ENCODE measurements at places on chromosomes 16 and 17.

DNA sequence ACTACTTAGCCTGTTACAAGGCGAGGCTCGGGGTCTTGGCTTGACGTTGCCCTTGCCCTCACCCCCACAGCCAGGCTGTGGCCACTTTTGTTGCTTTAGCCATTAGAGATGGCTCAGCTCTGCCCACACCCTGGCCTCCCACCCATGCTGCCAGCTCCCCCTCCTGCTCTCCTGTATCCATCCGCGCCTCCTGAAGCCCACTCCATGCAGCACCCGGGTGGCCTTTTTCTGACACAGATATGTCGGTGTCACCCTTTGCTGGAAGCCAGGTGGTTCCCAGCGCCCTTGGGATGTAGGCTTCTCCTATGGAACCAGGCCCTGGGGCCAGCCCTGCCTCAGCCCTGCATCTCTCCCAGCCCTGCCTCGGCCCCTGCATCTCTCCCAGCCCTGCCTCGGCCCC lies 9.7 kb downstream of the TSC2 start:
- DNase-seq = no peak

DNA sequence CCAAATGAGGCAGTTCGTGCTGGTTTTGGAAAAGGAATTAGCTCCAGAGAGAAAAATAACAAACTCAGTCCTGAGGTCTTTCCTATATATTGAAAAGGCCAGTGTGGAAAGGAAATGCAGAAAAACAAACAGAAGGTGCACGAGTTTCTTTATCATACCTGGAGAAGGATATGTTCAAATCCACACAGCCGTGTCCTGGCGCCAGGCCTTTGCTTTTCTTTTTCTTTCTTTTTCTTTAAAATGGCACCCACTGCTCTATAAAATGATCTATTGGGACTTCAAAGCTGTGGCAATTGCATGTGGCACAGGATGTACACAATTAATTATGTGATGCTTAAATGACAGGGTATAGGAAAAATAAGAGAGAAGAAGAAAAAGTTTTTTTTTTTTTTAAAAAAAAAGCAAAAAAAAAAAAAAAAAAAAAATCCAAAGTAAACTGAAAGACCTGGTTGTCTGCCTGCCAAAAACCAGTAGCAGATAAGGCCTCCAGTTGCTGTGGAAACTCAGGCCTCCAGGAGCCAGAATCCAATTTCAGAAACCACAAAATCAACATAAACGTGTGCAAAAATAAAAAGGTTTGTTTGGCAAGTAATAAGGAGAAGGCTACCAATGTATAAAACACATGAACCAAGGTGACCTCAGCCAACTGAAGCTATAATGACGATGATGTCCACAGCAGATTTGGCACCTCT lies 957.6 kb upstream of the SOX9 start:
- DNase-seq = no peak

- no peak for DNase-seq
Observed at GRCh38 chr17:497241-498034, 144.8 kb upstream of the RPH3AL start.

GRCh38 chr17:72422204-72422504 lies 301.3 kb downstream of the SOX9 start:
- DNase-seq = no peak

DNA sequence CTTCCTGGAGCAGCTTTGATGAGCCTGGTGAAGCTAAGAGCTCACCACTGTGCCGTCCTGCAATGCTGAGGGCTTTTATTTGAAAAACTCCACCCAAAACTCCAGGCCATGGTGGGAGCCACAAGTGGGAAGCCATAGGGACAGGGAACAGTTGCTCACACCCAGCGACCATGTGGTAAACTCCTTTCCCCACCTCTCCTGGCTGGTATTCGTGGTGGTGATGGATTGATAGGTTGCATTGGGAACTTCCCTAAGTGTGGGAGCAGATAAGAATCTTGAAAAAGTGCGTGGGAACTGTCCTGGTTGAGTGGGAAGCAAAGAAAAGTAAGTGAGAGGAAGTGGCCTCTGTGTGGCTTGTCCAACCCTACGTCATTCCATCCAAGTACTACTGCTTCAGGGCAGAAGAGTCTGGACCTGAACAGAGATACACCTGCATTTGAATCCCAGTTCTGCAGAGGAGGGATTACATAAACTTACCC lies at the start of gene CCL1:
Gene CCL1 (minus strand): TSS at position 51 of the 479 bp plus-strand sequence. CDS start 72 bp downstream, outside the sequence.
- no peak for DNase-seq

DNA sequence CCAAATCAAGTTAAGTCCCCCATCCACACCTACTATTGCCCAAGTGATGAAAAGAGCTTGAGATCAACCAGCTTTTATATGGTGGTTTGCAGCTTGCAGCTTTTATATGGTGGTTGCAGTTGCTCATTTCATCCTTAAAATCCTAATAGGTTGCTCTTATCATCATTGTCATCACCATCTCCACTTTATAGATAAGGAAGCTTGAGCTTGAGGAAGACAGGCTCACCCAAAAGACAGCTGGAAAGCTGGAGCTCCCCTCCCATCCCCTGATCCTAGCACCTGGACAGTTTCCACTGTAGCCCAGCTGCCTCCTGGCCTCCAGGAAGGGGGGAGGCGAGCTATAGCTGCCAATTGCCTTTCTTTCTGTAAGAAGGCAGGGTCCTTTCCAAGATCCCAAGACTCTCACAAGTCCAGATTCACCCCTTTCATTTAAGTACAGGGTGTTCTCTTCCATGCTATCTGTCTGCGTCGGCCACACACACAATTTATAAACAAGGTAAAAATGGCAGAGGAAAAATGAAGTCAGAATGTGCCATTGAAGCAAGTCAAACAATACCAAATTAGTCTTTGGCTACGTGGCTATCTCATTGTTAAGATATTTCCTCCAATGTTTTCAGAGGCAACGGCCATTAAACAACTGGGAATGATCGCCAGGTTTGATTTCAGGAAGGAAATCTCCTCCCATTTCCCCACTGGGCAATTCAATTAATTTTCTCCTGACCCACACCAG lies 63.3 kb downstream of the PECAM1 start:
- DNase-seq = peak; percentile 82

DNA sequence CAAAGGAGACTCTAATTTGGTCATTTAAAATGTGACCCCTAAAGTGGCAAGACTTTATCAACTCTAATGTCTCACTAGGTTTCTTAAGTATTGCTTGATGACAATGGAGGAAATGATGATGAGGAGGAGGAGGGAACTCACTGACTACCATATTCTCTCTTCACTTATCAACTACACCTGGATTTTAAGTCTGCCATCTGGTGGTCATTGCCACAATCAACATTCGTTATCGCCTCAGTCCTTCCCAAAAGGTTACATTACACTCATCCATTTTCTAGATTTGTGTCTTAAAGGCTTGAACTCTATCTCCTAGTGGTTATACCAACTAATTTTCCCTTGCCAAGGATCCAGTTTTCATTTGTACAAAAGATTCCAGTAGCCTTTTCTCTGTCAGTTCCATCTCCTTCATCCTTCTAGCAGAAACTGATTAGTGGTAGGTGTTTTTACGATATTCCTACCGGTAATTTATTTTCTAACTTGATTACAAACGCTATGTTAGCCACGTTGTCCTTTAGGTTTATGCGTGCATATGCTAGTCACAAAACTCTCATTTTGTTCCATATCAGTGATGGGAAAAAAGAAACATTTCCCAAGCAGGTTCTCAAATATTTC lies 114.6 kb upstream of the NOG start:
- DNase-seq = no peak

GRCh38 chr17:67328026-67328425 lies 38.4 kb downstream of the PSMD12 start:
- no peak for DNase-seq

GRCh38 chr16:70715055-70715858 lies 29.4 kb upstream of the MTSS2 start:
- DNase-seq = peak; percentile 94

DNA sequence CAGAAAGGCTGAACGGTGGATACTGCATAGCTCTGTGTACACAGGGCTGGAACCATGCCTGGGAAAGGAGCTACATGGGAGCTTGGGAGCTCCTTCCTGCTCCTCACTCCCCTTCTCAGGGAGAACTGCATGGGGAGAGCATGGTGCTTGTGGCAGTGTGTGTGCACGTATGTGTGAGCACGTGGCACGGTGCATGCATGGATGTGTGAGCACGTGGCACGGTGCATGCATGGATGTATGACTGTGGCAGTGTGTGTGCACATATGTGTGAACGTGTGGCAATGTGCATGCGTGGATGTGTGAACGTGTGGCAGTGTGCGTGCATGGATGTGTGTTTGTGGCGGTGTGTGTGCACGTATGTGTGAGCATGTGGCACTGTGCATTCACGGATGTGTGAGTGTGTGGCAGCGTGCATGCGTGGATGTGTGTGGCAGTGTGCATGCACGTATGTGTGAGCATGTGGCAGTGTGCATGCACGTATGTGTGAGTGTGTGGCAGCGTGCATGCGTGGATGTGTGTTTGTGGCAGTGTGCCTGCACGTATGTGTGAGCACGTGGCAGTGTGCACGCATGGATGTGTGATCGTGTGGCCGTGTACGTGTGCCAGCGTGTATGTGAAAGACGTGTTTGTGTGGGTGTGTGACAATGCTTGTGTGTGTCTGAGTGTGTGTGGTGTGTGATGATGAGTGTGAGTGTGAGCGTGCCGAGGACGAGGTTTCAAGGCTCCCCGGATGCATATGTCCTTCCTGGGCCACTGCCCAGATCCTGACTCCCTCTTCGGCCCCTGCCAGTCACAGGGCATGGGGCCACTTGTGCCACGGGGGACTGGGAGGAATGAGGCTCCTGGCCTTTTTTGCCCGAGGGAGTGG lies 52.4 kb upstream of the JPH3 start:
- no peak for DNase-seq

GRCh38 chr17:17365476-17366110 lies 62.4 kb downstream of the NT5M start:
- no peak for DNase-seq

GRCh38 chr16:89481356-89481955 lies 8.9 kb downstream of the ANKRD11 start:
- no peak for DNase-seq

- no peak for DNase-seq
Observed at GRCh38 chr17:10613775-10614513, 43.2 kb downstream of the MYH3 start.

DNA sequence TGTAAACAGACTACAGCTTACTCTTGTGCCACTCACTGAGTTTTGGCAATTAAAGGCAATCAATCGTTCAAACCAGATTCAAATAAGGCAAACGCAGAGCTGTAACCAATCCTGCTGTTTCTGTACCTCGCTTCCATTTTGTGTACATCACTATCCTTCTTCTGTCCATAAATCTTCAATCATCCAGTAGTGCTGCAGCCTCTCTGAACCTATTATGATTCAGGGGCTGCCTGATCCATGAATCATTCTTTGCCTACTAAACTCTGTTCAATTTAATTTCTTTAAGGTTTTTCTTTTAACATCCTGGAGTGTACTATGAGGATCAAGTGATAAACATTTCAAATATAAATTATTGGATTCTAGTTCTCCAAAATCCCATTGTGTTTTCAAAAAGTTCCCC lies 93.9 kb downstream of the CEP112 start:
- no peak for DNase-seq

GRCh38 chr17:81157848-81158687 lies 7.2 kb upstream of the PVALEF start:
- DNase-seq = no peak

- DNase-seq = no peak
Observed at GRCh38 chr17:48722915-48723422, at the start of gene PRAC2. Gene PRAC2, plus strand, starts transcription at chr17:48723185. Its CDS starts 1,226 bp downstream, at chr17:48724411.

DNA sequence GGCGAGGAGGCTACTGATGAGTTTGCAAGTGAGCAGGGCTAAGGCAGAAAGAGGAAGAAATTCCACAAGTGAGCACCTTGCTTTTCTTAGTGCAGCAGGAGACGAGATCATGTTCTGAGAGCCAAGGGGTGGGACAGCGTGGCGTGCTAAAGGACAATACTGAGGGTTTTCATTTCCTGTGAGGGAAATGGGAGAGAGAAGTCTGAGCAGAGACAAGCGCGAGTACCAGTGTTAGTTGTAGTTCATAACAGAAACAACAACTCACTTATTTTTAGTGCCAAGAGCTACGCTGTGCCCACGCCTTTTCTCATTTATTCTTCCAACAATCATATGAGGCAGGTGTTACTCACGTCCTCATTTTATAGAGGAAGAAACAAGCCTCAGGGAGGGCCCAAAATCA lies 2.3 kb downstream of the SPACA3 start:
- no peak for DNase-seq

DNA sequence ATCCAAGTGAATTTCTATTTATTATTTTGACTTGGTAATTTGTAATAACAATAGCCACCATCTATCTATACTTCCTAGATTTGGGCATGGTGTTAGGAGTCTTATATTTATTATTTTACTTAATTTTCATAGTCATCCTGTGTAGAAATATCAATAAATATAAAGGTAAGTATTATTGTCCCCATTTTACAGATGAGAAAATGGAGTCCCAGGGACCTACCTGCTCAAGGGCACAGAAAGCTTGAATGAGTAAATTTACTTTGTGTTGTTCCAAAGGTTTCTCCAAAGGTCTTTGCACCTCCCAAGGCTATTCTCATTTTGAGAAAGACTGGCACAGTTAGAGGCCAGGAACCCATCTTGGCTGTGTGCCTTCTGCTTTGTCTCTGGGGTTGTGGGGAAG lies 738.3 kb downstream of the WWOX start:
- DNase-seq = no peak

- no peak for DNase-seq
Observed at GRCh38 chr16:4313563-4314531, 2.0 kb upstream of the GLIS2 start.

GRCh38 chr17:7848739-7849129 lies 6.1 kb upstream of the TMEM88 start:
- no peak for DNase-seq

DNA sequence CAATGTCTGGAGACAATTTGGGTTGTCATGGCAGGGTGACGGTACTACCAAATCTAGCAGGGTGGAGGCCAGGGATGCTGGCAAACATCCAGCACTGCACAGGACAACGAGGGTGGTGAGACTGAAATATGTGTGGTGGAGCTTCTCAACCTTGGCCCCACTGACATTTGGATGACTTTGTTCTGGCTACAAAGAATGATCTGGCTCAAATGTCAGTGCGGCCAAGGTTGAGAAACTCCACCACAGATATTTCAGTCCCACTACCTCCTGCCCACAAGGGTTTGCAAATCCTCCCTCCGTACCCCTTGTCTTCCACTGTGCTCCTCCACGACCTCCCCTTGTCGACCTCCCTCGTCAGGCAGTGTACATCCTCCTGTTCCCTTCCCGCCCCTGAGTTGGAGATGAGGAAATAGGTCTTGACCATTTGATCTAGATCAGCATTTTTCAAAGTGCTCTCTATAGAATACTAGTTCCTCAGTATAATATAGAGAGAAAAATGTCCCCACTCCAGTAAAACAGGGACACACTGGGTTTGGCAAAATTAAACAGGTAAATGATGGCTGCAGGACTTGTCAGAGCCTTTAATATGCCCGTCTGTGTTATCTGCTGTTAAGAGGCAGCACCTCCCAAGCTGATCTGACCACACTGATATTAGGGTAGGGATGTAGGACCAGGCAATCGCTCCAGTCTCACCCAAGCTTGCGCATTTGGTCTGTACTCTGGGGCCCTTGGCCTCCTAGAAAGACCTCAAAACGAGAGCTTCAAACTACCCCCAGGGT lies 6.8 kb downstream of the OSGIN1 start:
- no peak for DNase-seq

DNA sequence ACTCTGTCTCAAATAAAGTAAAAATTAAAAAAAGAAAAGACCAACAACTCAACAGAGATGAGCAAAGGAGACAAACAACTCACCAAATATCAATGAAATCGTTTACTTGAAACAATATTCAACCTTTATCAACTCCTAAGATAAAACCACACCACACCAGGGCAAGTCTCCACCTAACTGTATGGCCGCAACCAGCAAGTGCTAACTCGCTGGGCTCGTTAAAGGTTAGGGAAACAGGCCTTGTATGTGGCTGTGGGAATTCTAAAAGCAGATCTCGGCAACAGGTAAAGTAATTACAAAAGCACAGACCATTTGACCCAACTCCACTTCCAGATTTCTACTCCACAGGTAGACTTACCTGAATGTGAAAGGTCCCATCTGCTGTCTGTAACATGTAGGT lies 9.3 kb downstream of the ZCCHC14 start:
- no peak for DNase-seq

All from right atrium auricular region (tissue), 2 donors.